ENCODE measurements at places on chromosomes 2 and 18. TPM values are rescaled to one million over a fixed set of nuclear protein-coding genes. Genes with fewer than 3 reads are reported as not detected.
A peak's percentile ranks its signal among the peaks of the same experiment; 100 is the strongest.

DNA sequence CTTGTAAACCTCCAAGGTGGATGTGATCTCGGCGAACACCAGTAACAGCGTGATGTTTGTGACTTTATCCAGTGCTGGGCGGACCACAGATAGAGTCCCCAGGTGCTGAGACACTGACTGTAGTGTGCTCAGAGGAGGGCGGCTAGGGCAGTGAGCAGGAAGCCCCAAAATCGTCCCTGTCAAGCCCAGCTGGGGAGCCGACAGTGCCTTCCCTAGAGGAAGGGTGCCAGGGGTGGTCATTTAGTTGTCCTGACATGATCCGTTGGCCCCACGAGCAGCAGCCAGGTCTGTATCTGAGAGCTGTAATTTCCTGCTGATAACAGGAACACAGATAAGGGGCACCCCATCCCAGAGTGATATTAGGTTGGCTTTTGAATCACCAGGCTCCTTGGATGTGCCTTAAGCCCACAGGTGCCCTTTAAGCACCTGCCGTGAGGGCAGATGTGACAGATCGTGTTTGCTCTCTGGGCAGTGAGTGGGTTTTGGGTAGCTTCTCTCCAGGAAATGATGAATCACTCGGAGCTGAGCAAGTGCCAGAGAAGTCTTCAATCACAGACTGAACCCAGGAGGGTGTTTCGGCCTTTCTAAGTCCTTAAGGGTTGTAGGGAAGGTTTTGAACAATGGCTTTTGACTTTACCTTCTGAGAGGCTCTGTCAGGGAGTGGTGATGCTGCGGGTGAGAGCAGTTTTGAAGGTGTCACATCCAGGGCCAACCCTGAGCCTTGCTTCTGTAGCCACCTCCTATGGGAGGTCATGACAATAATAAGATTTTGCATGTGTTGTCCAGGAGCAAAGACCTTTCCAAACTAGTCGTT is 7.7 kb downstream of the LPIN1 start:
- no peak for DNase-seq

- DNase-seq = no peak
Measured at GRCh38 chr18:57904535-57904934, 101.4 kb upstream of the ATP8B1 start.

DNA sequence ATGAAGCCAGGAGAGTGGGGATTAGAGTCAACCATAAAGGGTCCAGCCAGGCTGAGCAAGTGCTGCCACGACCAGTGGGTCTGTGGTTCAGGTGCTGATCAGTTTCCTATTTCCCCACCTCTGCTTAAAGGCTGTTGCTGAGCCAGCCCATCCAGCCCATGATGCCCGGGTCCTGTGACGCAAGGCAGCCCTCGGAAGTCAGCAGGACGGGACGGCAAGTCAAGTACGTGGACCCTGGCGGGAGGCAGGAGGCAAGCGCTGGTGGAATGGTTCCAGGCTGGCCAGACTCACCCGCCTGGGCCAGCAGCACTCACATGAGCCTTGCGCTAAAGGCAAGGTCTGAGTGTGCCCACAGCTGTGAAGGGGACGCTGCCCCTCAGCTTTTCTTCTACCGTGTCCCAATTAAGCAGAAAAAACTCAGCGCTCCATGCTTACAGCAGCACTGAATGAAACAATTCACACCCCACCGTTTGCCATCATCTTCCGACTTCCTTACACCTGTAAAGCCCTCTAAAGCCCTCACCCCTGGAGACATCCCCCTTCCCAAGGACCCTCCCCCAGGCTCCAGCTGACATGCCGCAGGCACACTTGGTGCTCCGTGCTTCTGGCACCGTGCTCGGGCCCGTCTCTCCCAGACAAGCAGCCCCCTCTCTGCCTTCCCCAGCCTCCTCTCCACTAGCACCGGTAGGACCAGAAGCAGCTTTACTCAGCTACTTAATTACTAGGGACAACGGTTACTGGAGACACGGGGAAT is 11.3 kb upstream of the RPL31 start:
- no peak for DNase-seq

DNA sequence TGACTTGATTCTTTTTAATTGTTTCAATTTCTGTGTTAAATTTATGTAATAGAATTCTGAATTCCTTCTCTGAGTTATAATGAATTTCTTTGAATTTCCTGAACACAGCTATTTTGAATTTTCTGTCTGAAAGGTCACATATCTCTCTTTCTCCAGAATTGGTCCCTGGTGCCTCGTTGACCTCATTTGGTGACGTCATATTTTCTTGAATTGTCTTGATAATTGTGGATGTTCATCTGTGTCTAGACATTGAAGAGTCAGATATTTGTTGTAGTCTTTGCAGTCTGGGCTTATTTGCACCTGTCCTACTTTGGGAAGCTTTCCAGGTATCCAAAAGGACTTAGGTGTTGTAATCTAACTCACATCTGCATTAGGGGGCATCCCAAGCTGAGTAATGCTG is 111.4 kb upstream of the LRRTM4 start:
- no peak for DNase-seq

DNA sequence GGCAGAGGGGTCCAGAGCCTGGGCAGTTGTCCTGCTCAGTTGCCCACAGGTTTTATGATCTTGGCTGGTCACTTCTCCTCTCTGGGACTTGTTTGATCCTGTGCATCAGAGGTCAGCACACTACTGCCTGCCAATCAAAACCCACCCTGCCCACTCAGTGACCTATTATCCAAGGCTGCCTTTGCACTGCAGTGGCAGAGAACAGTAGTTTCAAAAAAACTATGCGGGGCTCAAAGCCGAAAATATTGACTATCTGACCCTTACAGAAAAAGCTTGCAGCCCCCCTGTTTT is 218.2 kb downstream of the CYP26B1 start:
- DNase-seq = no peak

DNA sequence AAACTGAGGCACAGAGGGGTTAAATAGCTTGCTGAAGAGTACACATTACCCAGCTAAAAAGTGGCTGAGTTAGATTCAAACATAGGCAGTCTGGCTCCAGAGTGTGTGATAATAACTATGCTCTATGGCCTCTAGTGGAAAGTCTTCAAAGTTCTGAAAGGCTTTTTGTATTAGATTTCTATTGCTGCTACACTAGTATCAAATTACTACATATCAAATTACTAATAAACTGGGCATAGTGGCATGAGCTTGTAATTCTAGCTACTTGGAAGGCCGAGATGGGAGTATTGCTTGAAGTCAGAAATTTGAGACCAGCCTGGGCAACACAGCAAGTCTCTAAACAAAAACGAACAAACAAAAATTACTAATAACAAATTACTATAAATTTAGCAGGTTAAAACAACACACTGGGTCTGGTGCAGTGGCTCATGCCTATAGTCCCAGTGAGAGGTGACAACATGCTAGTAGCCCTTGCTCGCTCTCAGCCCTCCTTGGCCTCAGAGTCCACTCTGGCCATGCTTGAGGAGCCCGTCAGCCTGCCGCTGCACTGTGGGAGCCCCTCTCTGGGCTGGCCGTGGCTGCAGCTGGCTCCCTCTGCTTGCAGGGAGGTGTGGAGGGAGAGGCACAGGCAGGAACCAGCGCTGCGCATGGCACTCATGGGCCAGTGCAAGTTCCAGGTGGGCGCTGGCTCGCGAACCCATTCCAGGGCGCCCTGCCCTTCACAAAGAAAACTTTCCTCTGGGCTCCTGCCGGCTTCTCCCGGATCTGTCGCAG is 38.2 kb upstream of the TWSG1 start:
- DNase-seq = no peak

- no peak for DNase-seq
Measured at GRCh38 chr2:143686585-143687164, 557.5 kb downstream of the ARHGAP15 start.

DNA sequence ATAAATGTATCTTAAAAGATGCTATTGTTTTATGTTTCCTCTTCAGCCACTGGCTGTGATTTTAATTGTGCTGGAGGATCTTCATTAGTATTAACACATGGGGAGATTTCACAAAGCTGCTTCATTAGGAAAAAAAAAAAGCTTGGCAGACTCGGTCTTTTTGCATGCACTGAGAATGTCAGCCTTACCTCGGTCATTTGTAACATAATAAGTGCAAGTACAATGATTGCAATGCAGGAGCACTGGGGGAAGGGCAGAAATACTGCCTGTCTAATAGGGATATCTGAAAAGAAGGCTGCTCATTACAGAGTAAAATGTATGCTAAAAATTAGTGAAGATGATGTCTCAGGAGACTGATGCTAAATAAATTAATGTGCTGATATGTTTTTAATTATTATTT is 1.3 kb upstream of the BAZ2B start:
- DNase-seq = peak; percentile 73

DNA sequence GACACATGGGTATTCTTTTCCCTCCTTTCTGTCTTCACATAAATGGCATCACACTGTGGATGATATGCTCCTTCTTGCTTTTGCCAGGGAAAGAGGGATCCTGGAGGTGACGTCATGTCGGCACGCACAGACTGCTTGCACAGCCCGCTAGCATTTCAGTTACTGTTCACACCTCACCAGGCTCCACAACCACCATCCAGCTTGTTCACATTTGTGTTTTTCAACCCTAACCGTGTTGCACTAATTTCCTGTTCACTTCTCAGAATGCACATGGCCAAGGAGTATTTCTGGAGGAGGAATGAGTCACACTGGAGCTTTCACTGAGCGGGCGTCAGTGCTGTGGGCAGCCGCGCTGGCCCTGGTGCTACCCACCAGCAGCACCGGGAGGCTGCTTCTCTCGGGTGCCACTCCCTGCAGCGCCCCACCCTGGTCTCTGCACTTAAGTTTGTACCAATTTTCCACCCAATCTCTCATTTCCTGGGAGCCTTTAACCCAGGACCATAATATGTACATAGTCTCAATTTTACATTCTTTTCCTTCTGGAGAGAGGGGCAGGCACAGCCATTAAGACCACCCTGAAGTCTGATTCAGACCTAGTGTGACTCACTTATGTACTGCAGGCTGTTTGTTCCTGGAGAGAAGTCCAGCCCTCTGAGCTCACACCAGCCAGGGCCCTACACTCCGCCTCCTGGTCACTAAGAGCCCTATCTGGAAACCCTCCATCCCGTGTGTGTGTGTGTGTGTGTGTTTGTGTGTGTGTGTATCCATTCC is 65.1 kb downstream of the MBP start:
- no peak for DNase-seq

DNA sequence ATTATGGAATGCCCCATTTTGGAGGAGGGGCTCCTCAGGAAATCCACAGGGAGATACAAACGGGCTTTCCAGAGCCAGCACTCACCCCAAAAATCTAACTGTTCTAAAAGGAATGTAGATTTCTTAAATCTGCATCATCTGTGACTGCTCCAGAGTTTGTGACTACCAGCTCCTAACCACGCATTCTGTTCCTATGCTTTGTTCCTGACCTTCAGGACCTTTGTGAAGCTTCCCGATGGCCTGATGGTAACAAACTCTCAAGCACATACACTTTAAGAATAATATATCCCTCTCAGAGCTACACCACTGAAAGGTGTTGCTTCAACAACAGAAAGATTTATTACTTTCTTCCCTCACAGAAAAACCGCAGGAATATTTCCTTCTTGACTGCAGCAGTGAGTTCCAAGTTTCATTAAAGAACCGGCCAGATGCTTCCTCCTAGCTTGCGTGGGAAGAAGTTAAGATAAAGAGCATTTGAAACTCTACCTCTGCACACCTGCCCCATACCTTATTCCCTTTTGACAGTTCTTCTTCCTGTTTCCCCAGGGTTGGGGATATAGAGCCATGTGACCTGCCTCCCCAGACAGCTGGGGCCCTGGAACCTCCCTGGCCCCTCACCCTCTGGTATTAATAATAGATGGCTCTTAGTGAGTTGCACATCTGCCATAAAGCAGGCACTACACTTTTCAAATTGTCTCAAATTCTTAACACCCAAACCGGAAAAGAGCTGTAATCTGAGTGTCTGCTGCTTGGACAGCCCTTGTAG is 40.2 kb upstream of the EML4 start:
- no peak for DNase-seq

DNA sequence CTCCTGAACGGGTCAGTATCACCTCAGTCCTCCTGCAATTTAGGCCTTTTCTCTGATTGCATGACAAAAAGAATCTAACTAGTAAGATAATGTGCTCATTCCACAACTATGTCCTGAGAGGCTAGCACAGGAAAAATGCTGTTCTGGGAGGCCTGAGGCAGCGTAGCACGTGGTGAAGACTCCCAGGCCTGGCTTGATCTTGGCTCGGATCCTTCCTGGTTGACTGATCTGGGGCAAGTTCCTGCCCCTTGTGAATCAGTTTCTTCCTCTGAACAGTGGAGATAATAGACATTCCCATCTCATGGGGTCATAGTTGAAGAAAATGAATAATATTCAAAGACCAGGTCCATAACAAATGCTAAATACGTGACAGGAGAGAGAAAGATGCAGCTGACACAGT is 12.3 kb downstream of the FBLN7 start:
- DNase-seq = no peak

DNA sequence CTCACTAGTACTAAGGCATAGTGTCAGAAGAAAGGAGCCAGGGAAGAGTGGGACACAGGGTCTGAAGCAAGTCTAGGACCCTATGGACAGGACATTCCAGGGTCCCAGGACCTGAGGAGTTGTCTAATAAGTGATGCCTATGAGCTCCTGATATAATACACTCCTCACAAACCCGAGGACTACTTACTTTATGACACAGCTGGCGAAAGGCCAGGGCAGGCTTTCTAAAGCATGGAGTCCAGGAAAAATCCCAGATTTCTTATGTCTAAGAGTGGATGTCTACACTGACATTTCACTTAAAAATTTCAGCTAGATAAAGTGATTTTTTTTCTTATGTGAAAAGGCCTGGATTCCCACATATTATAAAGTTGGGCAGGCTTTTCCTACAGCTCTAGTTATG is 502.2 kb upstream of the SETBP1 start:
- no peak for DNase-seq

DNA sequence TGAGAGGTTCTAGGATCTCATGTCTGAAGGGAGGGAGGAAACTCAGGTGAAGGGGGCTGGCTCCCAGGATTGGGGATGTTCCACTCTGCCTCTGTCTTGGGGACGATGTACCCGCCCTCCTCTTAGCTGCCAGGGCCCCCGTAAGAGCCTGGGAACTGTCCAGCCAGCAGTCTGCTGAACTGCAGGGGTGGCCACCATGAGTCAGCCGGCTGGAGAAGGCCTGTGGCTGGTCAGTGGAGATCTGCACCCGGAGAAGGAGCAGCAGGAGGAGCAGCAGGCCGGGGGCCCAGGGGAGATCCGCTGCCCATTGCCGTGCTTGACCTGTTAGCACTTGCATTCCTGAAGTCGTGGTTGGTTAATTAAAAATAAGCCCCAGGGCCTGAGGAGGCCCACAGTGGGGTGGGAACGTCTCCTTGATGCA is 180.3 kb downstream of the TFCP2L1 start:
- DNase-seq = no peak

- peak; percentile 17 for DNase-seq
Measured at GRCh38 chr2:71930049-71930681, 217.5 kb downstream of the CYP26B1 start.

DNA sequence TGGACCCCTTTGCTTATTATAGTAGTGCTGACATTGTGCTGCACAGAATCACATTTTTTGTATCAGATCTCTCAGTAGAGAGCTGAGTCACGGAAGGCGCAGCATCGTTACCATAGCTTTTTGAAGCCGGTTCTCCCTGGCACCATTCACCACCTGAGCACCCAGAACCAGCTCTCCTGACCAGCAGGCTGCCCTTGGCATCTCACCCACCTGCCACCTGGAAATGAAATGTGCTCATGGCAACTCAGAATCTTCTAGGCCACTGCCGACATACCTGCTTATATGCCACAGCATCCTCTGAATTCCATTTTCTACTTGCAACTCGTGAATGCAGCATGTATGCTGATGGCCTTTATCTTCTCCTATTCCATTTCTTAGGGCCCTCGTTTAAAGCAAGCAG is 62.7 kb downstream of the COA5 start:
- DNase-seq = no peak

GRCh38 chr18:13302040-13302439 is 83.5 kb downstream of the LDLRAD4 start:
- no peak for DNase-seq

ACMSD gene
- polyA plus RNA-seq = 0.08 TPM

ELAC1 gene
- 5.8 TPM for polyA plus RNA-seq

COX7A2L gene
- polyA plus RNA-seq = 97.6 TPM

DYNAP gene
- not detected for polyA plus RNA-seq

PFN4 gene
- 0.66 TPM for polyA plus RNA-seq

Measured in lung (tissue), 17 donors.